ENCODE measurements at places on chromosomes 12 and 14.

- DNase-seq: no peak
Measured at GRCh38 chr12:17371491-17372215, 718.3 kb downstream of the RERGL start.

DNA sequence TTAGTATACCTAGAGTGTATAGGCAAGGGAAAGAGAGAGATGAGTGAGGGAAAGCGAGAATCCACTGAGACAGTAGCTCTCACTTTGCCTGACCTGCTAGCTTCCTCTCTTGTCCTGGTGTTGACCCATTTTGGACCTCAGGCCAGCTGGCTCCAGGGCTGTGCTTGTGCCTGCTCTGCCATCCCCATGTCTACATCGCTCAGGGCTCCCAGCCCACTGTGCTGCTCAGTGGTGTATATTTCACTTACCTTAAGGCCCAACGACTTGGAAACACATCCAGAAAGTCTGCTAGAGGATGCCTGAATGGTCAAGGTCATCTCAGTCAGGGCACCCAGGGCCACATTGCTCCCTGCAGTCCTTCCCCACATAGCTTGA, 964 bp upstream of the SERPINA4 start:
- DNase-seq: no peak

DNA sequence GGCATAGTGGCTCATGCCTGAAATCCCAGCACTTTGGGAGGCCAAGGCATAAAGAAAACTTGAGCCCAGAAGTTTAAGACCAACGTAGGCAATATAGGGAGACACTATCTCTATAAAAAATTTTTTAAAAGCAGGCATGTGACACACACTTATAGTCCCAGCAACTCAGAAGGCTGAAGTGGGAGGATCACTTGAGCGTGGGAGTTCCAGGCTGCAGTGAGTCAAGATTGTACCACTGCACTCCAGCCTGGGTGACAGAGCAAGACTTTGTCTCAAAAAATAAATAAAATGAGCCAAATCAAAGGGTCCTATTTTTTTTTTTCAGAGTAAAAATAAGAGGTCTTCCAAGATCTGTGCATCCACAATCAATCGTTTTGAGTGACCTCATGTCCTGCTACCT, 237.6 kb downstream of the SLC16A7 start:
- no peak for DNase-seq

DNA sequence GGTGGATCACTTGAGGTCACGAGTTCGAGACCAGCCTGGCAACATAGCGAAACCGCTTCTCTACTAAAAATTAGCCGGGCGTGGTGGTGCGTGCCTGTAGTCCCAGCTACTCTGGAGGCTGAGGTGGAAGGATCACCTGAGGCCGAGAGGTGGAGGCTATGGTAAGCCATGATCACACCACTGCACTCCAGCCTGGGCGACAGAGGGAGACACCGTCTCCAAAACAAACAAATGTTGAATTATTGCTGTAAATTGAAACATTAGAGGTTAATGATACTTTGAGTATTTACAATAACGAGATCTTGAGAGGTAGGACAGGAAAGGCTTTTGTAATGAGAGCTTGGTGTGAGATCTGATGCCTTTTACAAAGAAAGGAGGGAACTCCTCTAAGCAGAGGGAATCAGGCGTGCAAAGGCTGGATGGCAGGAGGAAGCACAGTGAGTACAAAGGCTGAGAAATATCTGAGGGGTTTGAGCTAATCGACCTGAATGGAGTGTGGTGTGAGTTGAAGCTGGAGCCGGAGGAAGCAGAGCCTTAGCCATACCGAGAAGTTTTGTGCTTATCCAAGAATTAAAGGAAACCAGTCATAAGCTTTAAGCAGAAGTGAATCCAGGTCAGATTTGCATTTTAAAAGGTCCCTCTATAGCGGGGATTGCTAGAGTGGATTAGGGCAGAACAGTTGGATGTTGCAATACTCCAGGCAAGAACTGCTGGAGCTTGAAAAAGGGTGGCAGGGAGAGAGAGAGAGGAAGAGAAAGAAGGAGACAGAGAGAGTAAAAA, 1.1 kb downstream of the RHNO1 start:
- DNase-seq: peak; percentile 5

DNA sequence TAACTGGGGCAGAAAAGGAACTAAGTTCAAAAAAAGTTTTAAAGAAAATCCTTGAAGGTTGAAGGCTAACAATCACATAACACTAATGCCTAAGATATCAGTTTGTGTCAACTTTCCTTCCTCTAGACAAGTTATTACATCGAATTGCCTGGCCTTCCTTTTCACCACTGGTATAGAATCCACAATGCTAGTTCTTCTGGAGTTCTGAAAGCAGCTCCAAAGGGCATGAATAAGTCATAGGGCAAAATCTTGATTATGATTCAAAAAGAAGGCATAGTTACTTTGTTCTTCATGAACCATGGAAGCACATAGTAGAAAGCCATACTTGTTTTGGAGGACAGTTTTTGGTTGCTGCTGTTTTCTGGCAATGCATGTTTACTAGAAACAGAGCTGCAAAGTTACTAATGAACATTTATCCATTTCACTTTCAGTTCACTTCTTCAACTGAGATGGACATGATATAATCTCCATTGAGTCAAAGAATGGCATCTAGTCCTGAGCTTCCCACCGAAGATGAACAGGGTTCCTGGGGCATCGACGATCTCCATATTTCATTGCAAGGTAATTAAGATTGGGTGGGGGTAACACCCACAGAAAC, 56.0 kb downstream of the SYNE2 start:
- DNase-seq: peak; percentile 7

- no peak for DNase-seq
Measured at GRCh38 chr12:79267580-79267979, 403.0 kb downstream of the SYT1 start.

GRCh38 chr12:29782285-29782870, 1.4 kb downstream of the TMTC1 start:
- DNase-seq: no peak

- DNase-seq: no peak
Measured at GRCh38 chr14:76676539-76676938, 84.7 kb upstream of the VASH1 start.

All from T-helper 2 cell (primary cell).